ENCODE measurements at places on chromosomes 4 and X.

GRCh38 chr4:179110816-179111215, 1668.6 kb upstream of the AGA start:
- no peak for DNase-seq

- DNase-seq = peak; percentile 38
Observed at GRCh38 chr4:78560296-78560963, 8.9 kb downstream of the ANXA3 start.

- DNase-seq = peak; percentile 87
Observed at GRCh38 chr4:10096201-10096977, 20.2 kb downstream of the WDR1 start.

- DNase-seq = no peak
Observed at GRCh38 chr4:15428611-15429010, 778 bp downstream of the C1QTNF7 start.
